ENCODE measurements at places on chromosomes 16 and 17.

DNA sequence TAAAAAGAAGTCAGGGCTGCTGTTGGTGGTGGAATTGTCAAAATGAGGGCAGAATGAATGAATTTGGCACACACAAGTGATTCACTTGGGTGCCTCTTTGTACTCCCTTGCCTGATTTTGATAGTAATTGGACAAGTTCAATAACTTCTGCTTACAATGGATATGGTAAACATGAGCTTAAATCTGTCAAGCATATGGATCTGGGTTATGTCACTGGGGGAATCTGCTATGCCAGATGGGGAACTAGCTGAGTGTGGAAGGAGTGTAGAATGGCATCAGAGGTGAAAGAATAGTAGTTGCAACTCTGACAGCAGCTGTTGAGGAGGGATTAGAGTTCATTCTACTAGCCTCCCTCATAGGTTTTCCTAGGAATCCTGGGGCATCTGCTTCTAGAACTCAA, 724.2 kb upstream of the CDH8 start:
- DNase-seq, result no peak

DNA sequence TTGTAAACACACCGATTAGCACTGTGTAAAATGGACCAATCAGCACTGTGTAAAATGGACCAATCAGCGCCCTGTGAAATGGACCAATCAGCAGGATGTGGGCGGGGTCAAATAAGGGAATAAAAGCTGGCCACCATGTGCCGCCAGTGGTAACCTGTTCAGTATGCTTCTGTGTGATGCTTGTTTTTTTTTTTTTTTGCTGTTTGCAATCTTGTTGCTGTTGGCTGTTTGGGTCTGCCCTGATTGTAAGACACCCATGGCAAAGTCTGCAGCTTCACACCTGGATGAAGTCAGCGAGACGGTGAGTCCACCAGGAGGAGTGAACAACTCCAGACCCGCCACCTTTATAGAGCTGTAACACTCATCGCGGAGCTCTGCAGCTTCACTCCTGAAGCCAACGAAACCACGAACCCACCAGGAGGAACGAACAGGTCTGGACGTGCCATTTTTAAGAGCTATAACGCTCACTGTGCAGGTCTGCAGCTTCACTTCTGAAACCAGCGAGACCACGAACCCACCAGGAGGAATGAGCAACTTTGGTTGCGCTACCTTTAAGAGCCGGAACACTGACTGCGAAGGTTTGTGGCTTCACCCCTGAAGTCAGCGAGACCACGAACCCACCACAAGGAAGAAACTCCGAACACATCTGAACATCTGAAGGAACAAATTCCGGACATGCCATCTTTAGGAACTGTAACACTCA, 85.0 kb upstream of the MED9 start:
- no peak for DNase-seq

- no peak for DNase-seq
Observed at GRCh38 chr17:31692027-31692426, 167.0 kb downstream of the COPRS start.

GRCh38 chr16:19875900-19876299, 8.7 kb downstream of the GPRC5B start:
- no peak for DNase-seq

GRCh38 chr17:19672009-19672750, 23.6 kb downstream of the ALDH3A2 start:
- DNase-seq, result no peak

GRCh38 chr17:9226794-9227135, 205.5 kb downstream of the NTN1 start:
- no peak for DNase-seq

DNA sequence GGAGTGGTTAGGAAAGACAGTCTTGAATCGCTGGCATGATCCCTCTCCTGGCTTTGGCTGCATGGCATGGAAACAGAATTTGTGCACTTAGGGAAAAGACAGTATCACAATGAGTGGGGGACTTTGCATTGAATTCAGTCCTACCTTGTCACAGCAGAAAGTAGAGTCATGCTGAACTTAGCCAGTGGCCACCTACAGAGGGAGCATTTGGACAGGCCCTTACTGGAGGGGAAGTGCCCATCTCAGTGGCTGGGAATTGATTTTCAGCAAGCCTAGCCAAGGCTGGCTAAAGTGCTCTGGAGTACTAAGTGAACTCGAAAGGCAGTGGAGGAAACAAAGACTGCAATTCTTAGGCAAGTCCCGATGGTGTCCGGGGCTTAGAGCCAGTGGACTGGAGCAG, 364.3 kb upstream of the TOM1L1 start:
- DNase-seq, result no peak

DNA sequence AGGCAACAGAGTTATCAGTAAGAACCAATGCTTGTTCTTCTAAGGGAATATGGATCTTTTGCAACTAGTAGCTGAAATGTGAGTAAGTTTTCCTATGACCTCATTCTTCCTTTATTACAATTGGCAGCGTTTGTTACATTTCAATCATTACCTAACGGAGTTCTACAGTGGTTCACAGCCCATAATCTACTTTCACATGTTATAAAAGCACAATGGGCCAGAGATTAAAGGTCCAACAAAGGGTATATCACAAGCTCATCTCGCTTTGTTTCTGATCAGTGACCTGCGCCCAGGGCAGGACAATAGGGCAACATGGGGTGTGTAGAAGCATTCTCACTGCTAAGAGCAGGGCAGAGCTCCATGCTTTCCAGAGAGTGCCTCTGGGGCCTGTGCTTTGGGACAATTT, 279.9 kb upstream of the DYNLRB2 start:
- no peak for DNase-seq

DNA sequence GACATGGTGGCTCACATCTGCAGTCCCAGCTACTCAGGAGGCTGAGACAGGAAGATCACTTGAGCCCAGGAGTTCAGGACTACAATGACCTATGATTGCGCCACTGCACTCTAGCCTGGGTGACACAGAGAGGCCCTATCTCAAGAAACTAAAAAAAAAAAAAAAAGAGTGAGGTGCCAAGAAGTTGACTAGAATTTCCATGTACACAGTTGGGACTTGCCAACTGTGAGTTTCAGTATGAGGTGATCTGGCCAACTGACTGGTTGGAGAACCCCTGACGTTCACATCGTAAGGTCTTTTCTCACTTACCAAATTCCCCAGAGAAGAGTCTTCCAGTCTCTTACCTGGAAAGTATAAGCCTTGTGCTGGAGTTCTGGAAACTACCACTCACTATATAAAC, 3.1 kb upstream of the MED11 start:
- DNase-seq, result no peak

- peak; percentile 66 for DNase-seq
Observed at GRCh38 chr16:1100084-1100800, 4.2 kb upstream of the C1QTNF8 start.

DNA sequence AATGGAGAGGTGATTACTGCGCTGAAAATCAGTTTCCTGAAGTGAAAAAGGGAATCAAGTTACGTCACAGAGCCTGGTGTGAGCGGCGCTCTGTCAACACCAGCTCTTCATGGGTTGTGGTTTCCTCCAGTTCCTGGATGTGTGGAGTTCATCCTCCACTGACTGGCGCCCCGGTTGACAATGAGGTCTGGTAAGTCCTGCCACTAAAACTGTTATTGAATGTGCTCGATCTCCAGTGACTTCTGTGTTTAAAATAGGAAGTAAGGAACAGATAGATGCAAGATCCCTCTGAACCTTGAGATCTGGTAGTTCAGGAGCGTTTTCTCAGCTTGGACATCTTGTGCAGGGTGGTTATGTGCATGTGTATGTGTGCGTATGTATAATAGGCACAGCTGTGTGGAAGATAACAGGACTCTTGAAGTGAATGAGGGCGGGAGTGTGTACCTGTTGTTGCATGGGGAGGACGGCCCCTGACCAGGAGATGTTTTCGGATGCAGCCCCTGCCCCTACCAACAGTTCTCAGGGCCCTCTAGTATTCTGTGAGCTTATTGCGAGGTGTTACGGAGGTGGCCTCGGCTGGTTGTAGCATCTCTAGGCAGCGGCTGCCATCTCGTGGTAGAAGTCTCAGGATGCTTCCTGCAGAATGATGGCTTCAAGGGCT, 22.0 kb upstream of the GOT2 start:
- no peak for DNase-seq

GRCh38 chr17:17835415-17836249, 1.2 kb downstream of the SREBF1 start:
- DNase-seq, result no peak
